Glutamatergic neuron (in vitro differentiated cells): ENCODE measurements at places on chromosomes 6 and 20. TPM values are rescaled to one million over a fixed set of nuclear protein-coding genes. Genes with fewer than 3 reads are reported as not detected.
A peak's percentile ranks its signal among the peaks of the same experiment; 100 is the strongest.

GRCh38 chr6:105642708-105643107 is 239.8 kb upstream of the PREP start:
- no peaks in the 10 kb centered on the region for H3K4me1 ChIP-seq
- no peak overlapping the region for H3K27ac ChIP-seq
- H3K36me3 ChIP-seq = no peaks in the 10 kb centered on the region
- no peak for DNase-seq
- no peaks in the 10 kb centered on the region for H3K27me3 ChIP-seq
- H3K4me3 ChIP-seq = no peak overlapping the region

- no peak overlapping the region for H3K4me3 ChIP-seq
- H3K36me3 ChIP-seq = peaks cover 10% of the 10 kb centered on the region
- peaks cover 3% of the 10 kb centered on the region for H3K4me1 ChIP-seq
- no peaks in the 10 kb centered on the region for H3K27me3 ChIP-seq
- no peak overlapping the region for H3K27ac ChIP-seq
These were observed 634.4 kb downstream of the KIF16B start for GRCh38 chr20:15938847-15939246.

- H3K27me3 ChIP-seq = peaks cover 4% of the 10 kb centered on the region
- no peak overlapping the region for H3K4me3 ChIP-seq
- DNase-seq = no peak
- no peaks in the 10 kb centered on the region for H3K36me3 ChIP-seq
These were observed 207.3 kb downstream of the JARID2 start for GRCh38 chr6:15453186-15453585.

GRCh38 chr20:48008850-48009515 is 223.7 kb upstream of the SULF2 start:
- peaks cover 23% of the 10 kb centered on the region for H3K36me3 ChIP-seq
- no peak overlapping the region for H3K27ac ChIP-seq
- DNase-seq = no peak
- peaks cover 14% of the 10 kb centered on the region for H3K27me3 ChIP-seq

DNA sequence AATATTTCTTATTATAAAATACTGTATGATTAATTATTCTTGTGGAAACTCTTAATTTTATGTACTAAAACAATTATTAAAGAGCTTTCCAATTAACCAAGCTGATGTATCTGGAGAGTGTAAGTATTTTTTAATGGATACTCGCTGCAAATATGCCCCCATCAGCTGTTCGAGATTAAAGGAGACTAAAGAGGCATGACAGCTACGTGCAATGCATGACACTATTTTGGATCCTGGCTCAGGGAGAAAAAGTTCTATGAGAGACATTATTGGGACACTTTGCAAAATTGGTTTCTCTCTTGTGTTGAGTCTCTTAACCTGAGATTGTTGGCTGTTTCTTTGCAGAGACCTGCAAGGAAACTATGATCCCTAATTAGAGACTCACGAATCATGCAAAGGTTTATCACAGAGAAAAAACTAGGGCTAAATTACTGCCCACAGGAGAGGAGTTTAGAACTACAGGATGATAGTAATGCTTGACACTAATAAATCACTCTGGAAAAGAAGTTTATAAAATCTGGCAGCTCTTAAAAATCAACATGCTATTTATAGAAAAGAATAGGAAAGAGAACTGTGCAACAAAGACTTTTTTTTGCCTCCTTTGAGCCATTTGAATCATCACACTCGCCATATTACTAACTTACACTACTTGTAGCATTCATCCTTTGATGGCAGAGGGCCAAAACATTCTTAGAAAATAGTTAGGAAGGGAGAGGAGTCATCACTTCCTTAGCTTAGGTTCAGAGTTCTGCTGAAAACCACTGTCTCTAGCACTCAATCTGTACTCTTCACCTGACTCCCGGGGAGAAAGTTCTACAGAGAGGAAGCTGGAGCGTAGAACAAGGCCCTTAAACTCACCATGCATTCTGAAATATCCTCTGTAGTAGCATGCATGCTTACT is 25.3 kb downstream of the NRN1 start:
- no peak for DNase-seq
- peaks cover 2% of the 10 kb centered on the region for H3K27me3 ChIP-seq
- no peaks in the 10 kb centered on the region for H3K4me1 ChIP-seq
- H3K4me3 ChIP-seq = no peak overlapping the region

GRCh38 chr6:136323431-136324112 is 33.9 kb upstream of the BCLAF1 start:
- H3K27me3 ChIP-seq = peaks cover 3% of the 10 kb centered on the region
- peak overlapping the region; percentile 0 for H3K4me3 ChIP-seq
- DNase-seq = no peak

DNA sequence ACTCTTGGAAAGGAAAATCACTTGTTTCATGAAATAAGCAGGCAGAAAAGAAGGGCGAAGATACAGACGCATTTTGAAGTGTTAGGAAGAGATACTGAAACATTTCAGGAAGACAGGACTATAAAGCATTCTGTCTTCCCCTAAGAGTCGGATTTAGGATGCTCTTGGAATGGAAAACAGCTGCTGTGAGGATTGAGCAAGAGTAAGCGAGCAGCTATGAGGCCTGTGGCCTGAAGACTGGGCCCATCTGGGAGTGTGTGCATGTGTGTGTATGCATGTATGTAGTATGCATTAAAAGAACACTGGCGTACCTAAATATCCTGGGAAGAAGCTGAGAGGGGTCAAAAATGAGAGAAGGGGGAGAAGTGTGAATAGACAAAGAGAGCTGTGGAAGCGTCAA is 83.6 kb downstream of the SIM1 start:
- peaks cover 4% of the 10 kb centered on the region for H3K4me1 ChIP-seq
- DNase-seq = no peak
- H3K27me3 ChIP-seq = no peaks in the 10 kb centered on the region
- H3K4me3 ChIP-seq = no peak overlapping the region

DNA sequence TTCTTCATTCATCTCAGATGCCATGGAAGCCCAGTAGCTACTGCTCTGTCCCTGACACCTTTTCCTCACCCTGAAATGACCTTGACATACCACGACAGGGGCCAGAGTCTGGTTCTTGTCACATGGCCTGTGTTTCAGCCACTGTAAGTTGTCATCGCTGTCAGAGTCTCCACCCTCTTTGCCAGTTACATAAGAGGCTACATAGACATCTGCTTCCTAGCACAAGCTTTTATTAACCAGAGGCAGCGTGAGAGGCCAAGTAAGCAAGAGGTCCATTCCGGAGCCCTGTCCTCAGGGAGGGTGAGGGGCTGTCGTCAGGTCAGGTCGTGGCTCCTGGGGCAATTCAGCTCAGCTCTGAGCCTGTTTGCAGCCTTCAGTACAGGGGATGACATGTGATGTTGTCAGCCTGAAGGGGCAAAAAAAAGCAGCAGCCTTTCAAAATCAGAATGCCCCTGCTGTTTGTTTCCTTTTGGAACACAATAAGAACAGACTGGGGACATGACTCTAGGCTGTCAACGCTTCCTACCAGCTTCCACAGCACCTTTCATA is 146.3 kb downstream of the MTFR2 start:
- no peaks in the 10 kb centered on the region for H3K36me3 ChIP-seq
- peak; percentile 32 for DNase-seq
- peaks cover 21% of the 10 kb centered on the region for H3K4me1 ChIP-seq
- peak overlapping the region; percentile 35 for H3K4me3 ChIP-seq

DNA sequence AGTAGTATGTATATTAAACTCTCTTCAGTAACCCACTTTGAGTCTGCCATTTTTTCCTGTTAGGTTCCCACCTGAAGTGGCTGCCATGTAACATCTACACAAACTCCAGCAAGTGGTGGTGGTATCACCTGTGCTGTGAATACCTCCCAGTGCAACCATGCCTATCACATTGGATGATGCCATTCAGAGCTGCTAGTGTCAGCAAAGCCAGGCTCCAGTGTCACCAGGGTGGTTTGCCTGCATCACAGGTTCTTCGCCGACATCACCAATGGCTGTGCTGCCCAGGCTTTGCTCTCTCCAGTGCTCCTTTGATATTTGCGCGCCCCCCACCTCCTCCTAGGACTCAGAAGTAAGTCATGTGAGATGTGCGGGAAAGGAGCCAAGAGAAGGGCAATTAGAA is 162.6 kb upstream of the FOXA2 start:
- H3K36me3 ChIP-seq = no peaks in the 10 kb centered on the region
- H3K4me1 ChIP-seq = no peaks in the 10 kb centered on the region
- H3K27me3 ChIP-seq = no peaks in the 10 kb centered on the region

Gene SPTLC3
- total RNA-seq = not detected

Gene SYCP2
- 0.69 TPM for total RNA-seq

Gene WFDC13
- total RNA-seq = not detected

Gene FAM83B
- total RNA-seq = not detected

Gene EYA4
- total RNA-seq = not detected
